ENCODE measurements at places on chromosomes 3 and 15.

- DNase-seq, result no peak
Measured at GRCh38 chr3:106719077-106719476, 658.2 kb upstream of the CCDC54 start.

- DNase-seq, result no peak
Measured at GRCh38 chr3:60912876-60913275, 338.4 kb downstream of the FHIT start.

DNA sequence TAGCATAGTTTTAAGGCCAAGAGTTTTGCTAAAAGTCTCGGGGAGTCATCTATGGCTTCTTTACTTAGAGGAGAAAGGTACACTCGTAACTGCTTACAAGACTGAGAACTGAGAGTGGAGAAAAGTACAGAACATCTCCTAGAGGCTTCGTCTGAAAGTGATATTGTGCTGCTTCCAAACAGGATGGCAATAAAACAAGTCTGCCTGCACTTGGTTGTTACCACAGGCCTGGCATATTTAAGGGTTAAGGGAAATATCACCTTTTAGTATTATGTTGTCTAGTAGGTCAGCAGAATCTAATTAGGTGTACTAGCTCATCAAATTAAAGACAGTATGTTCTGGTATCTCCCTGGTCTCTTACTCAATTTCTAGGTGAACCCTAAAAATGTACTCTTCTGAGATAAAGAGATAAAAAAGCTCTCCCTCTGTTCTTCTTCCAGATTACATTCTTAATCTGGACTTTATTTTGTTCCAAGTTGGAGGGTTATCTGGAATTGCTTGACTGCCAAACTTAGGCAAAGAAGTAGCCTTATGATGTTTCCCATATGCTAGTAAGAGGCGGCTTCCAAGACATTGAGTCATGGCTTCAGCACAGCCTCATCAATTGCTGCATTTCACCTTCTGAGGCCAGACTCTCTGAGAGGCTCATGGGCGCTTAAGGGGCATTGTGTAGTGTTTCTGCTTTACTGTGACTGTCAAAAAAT, 181.3 kb downstream of the LSAMP start:
- DNase-seq, result no peak

GRCh38 chr3:60192297-60193114, 1058.7 kb downstream of the FHIT start:
- no peak for DNase-seq
